ENCODE measurements at places on chromosomes 11 and 22.

- no peak for DNase-seq
These were observed 14.5 kb downstream of the RGL4 start for GRCh38 chr22:23705358-23705757.

DNA sequence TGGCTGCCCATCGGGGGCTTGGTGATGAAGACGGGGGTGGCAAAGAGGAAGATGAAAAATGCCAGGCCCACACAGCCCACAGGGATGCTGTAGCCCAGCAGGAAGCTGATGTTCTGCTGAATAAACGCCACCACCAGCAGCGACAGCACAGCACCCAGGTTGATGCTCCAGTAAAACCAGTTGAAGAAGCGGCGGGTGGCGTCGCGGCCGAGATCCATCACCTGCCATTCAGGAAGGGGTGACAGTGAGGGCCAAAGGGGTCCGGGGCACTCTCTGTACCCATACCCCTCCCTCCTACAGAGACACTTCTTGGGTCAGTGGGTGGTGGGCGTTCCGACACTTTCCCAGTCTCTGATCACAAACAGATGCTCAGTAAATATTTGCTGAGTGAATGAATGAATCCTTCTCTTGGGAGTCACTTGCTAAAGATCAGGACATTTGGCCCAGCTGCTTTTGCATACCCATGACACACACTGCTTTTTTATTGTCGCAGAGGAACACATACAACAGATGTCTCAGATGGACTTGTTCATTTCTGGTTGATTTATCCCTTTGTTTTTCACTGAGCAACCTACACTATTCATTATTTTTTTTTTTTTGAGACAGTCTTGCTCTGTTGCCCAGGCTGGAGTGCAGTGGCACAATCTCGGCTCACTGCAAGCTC, 5.2 kb downstream of the SLC15A3 start:
- no peak for DNase-seq

GRCh38 chr11:124930799-124931198, 5.0 kb downstream of the HEPACAM start:
- DNase-seq = no peak

- DNase-seq = no peak
These were observed 701.8 kb downstream of the NTM start for GRCh38 chr11:132072044-132072857.

DNA sequence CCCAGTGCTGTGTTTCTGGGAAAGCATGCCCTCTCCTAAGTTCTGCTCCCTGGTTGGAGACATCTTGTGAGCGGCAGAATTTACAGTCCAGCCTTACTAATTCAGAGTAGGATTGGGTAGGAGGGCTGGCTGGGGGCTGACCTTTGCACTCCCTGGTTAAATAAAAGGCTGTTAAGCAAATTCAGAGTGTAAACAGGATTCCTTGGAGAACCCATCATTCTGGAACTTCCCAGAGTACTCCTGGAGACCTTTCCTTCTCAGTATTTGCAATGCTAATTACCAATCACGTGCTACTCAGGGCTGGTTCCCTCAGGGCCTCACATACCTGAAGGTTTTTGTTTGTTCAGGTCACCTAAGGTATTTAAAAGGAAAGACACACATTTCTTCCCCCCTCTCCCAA, 340.2 kb downstream of the TBC1D22A start:
- DNase-seq = no peak

DNA sequence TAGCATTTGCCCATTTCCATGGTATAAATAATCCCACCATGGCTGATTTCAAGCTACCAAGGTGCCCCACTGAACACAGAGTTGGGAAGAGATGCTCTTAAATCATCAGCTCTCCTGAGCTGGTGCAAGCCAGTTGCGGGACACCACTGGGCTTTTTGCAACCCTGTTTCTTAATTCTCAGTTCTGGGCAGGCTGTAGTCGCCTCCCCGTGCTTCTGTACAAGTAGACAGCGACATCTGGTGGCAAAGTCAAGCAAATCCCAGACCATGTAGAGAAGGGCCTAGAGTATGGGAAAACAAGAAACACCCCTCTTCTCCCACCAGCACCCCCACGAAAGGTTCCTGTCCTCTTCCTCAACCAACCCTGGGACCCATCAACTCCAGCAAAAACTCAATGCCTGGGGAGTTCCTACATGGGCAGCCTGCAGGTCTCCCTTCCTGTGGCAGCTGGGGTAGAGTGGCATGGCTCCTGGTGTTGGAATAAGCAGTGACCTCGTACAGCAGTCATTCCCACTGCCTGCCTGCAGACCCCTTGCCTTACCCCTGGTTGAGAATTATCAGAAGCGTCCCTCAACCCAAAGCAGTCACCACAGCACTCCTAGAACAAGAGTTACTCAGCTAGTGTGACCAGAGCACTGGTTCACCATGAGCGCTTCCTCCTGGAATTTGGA, 68.4 kb downstream of the IGLL5 start:
- no peak for DNase-seq

Measured in stimulated activated CD8-positive, alpha-beta memory T cell treated with anti-CD3 and anti-CD28 coated beads, Interleukin-4, amount 100 ng/mL, for 1 hour (primary cell).